Stimulated activated CD4-positive, alpha-beta T cell treated with anti-CD3 and anti-CD28 coated beads, Interleukin-4, amount 100 ng/mL, for 4 hours (primary cell): ENCODE measurements at places on chromosomes 4 and X.

DNA sequence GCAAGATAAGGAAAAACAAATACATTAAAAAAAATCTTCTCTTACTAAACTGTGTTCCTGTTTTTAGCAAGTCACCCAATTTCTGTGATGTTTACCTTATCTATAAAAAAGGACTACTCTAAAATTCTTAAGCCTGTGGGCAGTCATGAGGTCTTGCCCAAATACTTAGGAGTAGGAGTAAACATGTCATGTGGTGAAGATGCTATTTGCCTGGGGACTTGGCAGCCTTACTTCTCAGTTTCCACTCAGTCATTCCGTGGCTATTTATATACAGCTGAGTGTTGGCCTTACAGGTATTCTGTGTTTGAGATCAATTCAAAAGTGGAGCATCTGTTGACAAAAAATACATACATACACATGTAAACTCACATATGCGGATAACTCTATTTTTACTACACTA, 89.9 kb upstream of the TLR2 start:
- no peak for DNase-seq

DNA sequence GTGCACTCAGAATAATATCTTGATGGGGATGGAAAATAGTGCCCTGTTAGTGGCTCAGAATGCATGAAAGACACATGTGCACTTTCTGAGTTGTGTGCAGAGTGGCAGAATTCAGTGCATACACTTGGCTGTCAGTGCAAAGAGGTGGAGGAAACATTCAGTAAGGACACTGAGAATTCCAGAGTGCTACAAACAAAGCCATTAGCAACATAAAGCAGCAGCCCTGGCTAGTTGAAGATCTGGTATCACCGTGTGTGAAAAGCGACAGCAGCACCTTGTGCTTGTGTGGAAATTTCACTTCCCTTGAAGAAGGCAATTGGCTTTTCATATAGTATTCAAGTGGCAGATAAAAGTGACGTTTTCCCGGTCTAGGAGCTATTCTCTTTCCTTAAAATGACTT, 810.4 kb downstream of the TRIML1 start:
- no peak for DNase-seq

- DNase-seq = no peak
Observed at GRCh38 chr4:172830295-172830764, 338.3 kb upstream of the GALNT7 start.

- DNase-seq = no peak
Observed at GRCh38 chr4:82423245-82424054, 6.8 kb downstream of the HNRNPDL start.
